Panc1 (cell line): ENCODE measurements at places on chromosomes 16 and 17.

DNA sequence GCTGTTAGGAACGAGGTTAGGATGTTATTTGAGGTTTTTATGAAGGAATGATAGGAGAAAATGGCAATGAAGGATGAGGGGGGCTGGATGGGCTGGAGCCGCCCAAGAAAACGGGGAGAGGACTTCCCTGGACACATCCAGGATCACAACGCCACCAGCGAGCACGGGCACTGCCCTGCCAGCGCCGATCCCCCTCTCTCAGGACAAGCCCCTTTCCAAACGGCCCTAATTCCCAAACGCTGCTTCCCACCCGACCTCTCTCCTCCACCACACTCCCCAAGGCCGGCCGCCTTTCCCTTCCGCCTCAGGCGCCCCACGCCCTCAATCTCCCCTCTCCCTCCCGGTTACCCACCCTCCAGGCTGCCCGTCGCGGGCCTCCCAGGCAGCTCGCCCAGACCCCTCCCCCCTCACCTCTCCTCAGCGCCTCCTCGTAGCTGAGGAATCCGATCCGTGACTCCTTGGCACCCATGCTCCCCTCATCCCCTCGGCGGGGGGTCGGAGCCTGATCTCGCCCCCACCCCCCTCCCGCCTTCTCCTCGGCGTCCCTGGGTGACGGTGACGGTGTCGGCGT lies 377 bp downstream of the USP32 start:
- DNase-seq = no peak

DNA sequence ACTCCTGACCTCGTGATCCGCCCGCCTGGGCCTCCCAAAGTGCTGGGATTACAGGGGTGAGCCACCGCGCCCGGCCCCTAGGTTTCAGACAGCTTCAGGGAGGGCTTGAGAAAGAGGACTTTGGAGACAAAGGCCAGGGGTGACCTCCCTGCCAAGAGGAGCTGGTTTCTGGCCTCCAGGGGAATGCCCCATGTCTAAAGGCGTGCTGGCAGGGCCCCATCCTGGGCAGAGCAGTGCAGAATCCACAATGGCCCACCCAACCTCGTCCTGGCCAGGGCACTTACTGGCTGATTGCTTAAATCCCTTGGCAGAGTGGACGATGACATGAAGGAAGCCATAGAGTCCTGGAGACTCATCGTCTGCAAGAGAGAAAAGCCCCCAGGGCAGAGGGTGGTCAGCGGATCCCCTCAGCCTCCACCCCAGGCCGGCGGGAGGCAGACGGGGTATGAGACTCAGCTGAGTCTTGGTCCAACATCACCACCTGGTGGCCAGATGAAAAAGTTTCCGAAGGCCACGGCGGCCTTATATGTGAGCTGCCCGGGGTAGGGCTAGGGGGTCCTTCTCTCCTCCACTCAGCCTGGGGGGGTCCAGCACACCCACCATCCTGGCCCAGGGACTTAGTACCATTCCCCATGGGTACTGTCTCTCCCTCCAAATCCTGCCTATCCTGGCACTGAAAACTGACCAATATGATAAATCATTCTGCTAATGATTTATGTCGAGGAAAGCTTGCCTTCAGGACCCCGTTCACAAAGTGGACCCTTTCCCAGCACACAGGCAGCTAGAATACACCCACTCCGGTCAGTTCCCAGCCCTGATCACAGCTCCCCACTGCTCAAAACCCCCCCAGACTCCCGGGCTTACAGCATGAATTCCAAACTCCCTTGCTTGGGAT lies 59.1 kb downstream of the TIMM22 start:
- no peak for DNase-seq

- no peak for DNase-seq
Measured at GRCh38 chr17:47959825-47960655, 2.4 kb upstream of the PRR15L start.

DNA sequence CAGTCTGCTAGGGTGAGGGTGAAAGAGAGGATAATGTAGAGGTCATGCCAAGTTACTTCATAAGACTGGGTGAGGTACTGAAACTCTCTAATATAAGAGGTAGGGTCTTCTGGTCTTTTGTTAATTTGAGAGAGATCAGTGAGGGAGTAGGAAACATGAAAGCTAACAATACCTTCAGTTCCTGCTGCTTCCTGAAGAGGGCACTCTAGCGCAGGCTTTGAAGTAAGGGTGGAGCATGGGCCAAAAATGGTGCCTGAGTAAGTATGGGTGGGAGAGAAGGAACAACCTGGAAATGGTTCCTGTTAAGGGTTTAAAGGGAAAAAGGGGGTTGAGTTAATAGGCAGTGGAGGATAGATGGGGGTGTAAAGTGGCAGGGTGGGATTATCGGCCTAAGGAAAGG lies 2449.5 kb downstream of the TP53TG3F start:
- no peak for DNase-seq

GRCh38 chr17:48491527-48492273 lies 39.1 kb downstream of the HOXB1 start:
- no peak for DNase-seq

GRCh38 chr17:37111329-37111728 lies 162.6 kb downstream of the AATF start:
- DNase-seq = no peak

DNA sequence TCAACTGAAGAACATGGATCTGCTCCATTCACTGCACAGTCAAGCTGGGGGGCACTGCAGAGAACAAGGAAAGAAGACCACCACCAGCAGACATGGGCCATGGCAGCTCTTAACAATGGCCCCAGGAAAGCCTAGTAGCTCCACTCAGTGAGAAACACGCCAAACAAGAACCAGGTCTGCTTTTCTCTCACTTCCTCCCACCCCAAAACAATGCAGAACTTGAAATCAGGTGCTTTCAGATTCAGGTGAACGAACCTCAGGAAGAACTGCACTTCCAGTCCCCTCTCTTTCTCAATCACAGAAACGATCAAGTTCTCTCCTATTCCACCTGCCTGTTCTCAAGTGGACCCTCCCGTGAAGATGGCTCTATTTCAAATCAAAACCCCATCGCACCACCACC lies 155.6 kb downstream of the GRIN2A start:
- DNase-seq = no peak

- peak; percentile 80 for DNase-seq
Measured at GRCh38 chr17:80254396-80255251, 6.0 kb upstream of the RNF213 start.

DNA sequence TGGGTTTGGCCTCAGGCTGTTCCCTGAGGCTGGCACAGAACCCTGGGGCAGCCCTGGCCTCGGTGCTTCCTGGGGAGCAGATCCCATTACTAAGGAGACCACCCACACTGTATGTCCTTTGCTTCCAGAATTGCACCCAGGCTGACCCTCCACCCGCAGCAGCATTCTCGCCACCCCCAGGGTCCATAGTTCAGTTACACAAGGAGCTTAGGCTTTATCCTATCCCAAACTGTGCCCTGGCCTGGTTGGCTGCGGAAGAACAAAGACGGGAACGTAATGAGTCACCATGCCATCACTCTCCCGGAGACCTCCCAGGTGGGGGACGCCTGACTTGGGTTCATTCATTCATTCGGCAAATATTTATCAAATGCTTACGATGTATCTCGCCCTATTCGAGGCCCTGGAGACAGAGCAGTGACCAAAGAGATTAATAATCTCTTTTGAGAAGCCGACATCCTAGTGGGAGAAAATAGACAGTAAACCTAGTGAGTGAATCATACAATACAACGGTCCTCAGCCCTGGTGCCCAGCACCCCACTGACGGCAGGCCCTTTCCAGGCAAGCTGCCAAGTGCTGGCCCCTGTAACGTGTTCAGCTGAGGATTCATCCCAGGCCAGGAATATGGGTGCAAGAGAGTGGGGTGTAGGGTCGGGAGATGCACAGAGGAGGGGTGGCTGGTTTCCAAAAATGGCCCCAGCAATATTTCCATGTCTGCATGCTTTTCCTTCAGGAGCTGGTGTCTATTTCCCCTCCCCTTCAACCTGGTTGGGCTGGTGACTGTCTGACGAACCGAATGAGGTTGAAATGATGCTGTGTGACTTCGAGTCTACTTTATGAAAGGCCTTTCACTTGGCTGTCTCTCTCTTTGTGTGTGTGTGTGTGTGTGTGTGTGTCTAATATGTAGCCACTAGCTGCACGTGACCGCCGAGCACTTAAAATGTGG lies 134.2 kb downstream of the MGAT5B start:
- peak; percentile 64 for DNase-seq

- DNase-seq = no peak
Measured at GRCh38 chr16:57017251-57017650, 27.9 kb downstream of the NLRC5 start.

DNA sequence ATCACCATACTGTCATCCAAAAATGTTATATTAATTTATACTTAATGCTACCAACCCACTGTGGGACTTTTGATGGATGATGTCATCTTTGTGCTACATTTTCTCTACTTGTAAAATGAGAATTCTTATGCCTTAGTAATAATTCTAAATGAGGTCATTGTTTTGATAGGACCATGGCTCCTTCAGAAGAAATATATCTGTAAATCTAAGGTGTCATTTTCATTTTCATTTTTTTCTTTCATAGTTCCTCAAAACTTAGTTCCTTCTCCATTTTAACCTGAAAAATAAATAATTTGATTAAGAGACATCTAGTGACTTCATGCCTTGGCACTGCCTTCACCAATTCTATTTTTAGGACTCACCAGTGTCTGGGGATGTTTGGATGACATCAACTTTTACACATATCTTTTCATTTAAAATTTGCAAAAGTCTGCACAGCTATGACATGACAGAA lies 48.7 kb downstream of the GPRC5B start:
- DNase-seq = no peak

DNA sequence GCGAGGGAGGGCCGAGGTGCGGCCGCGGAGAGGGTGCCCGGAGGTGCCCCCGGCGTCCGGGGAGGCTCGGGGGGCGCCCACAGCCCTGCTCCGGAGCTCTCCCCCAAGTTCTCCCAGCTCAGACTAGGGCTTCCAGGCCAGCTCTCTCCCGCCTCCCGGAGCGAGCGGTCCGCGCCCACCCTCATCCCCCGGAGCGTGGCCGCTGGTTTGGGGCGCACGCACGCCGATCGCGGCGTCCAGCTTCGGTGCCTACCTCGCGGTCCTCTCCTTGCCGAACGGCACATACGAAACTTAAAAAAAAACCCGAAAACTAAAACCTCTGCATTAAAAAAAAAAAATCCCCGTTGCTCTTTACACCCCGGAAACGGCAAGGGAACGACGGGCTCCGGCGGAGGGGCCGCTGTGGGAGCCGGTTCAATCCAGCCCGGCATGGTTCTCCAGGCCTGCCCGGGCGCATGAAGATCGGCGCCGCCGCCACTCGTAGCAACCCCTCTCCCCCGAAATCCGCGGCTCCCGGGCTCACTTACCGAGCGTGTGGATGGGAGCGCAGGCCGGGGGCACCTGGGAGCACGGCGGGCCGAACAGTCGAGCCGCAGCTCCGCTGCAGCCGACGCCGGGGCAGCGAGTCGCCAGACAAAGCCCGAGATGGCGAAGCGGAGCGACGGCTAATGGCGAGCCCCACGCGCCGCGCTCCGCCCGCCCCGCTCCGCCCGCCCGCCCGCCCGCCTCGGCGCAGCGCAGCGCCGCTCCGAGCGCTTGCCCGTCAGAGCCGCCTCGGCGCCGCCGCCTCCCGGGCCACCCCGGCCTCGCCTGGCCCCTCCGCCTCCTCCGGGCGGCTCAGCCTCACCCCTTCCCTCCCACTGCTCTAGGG lies 973 bp upstream of the UBTF start:
- no peak for DNase-seq

- no peak for DNase-seq
Measured at GRCh38 chr16:27745348-27745747, 195.4 kb downstream of the KATNIP start.

DNA sequence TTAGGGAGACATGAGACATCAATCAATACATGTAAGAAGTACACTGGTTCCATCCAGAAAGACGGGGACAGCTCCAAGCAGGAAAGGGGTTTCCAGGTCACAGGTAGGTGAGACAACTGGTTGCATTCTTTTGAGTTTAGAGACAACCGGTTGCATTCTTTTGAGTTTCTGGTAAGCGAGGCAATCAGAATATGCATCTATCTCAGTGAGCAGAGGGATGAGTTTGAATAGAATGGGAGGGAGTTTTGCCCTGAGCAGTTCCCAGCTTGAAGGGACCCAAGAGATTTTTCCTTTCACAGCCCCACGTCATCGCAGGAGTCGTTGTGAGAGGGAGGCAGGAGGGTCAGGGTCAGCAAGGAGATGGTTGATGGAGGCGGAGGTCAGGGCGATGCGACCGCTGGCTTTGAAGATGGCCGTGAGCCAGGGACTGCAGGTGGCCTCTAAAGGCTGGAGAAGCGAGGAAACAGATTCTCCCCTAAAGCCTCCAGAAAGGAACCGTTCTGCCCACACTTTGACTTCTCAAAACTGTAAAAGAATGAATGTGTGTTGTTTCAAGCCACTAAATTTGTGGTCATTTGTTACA lies 36.5 kb downstream of the IRF8 start:
- no peak for DNase-seq

GRCh38 chr16:24734382-24734781 lies 4.9 kb downstream of the TNRC6A start:
- DNase-seq = no peak

DNA sequence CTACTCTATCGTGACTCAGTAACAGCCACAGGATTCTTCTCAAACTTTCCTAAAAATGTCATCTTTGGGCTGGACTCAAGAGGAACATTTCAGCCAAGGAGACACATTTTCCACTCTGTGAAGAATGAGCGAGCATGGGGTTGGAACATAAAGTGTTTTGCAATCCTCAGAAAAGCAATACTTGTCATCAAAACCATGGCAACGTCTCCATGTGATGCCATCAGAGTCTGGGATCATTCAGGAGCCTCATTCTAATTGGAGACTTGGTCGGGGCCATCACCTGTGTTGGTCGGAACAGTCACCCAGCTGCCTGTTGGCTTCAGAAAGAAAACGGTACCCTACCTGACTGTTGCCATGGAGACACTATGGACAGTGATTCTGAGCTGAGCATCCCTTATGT lies 25.5 kb downstream of the MYOCD start:
- DNase-seq = no peak

- no peak for DNase-seq
Measured at GRCh38 chr17:69228018-69228417, 606 bp downstream of the ABCA10 start.

- DNase-seq = no peak
Measured at GRCh38 chr17:19492141-19492540, 41.5 kb upstream of the SLC47A1 start.
